Stimulated activated CD4-positive, alpha-beta T cell treated with anti-CD3 and anti-CD28 coated beads, Interleukin-1b, Interleukin-23, amount 100 ng/mL, for 4 hours (primary cell): ENCODE measurements at places on chromosomes 7 and 10.

GRCh38 chr10:75137533-75138438 lies 26.3 kb downstream of the SAMD8 start:
- peak; percentile 9 for DNase-seq

DNA sequence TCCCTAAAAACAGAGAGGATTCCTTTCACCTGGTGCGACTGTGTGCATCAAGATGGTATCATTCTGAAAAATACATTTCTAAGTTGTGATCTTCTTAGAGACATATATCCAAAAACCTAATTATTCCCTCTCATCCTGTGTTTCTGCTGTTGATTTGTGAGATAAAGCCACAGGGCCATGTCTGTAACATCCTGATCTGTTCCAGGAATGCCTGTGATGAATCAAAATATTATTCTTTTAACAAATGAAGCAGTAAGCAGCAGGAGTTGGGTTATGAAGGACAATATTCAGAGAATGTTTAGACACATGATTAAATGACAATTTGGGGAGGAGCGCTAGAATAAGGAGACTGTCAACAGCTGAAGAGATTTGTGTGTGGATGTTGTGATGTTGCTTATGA lies 731.4 kb downstream of the KCNMA1 start:
- no peak for DNase-seq

GRCh38 chr7:46150721-46151120 lies 229.6 kb upstream of the IGFBP3 start:
- no peak for DNase-seq

DNA sequence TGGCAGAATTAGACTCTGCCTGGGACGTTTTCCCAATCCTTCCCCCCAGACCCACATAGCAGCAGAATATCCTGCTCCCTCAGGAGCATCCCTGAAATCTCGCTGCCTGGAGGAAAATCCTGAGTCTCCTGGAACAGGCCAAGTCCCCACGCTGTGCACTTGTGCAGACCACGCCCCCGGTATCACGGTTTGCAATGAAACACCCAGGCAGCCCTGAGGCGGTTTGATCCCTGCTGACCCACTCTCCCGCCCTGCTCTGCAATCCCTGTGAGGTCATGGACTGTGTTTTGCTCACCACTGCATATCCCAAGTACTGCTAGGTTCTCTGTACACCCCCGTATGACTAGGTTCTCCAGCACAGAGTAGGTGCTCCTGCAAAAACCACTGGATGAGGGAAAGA lies 411.8 kb upstream of the MGMT start:
- DNase-seq: no peak

GRCh38 chr7:107007007-107007891 lies 37.3 kb upstream of the PRKAR2B start:
- no peak for DNase-seq

- DNase-seq: no peak
Measured at GRCh38 chr7:370259-370625, 80.3 kb downstream of the FOXL3 start.

DNA sequence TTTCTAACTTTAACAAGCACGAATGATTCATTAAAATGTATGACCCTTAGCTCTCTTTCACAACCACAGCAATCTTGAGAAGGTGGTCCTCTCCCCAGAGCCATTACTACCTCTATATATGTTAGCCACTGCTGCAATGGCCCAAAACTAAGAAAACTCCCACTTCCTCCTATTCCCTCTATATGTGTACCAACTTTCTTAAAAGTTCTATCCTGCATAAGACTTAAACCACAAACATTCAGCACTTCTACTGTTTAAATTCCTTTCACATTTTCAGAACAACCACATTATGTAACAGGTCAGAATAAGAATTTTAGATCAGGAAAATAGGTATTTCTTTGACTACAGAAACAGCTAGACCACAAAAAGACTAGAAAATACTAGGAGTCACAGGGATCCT lies 36.2 kb downstream of the WASL start:
- no peak for DNase-seq

DNA sequence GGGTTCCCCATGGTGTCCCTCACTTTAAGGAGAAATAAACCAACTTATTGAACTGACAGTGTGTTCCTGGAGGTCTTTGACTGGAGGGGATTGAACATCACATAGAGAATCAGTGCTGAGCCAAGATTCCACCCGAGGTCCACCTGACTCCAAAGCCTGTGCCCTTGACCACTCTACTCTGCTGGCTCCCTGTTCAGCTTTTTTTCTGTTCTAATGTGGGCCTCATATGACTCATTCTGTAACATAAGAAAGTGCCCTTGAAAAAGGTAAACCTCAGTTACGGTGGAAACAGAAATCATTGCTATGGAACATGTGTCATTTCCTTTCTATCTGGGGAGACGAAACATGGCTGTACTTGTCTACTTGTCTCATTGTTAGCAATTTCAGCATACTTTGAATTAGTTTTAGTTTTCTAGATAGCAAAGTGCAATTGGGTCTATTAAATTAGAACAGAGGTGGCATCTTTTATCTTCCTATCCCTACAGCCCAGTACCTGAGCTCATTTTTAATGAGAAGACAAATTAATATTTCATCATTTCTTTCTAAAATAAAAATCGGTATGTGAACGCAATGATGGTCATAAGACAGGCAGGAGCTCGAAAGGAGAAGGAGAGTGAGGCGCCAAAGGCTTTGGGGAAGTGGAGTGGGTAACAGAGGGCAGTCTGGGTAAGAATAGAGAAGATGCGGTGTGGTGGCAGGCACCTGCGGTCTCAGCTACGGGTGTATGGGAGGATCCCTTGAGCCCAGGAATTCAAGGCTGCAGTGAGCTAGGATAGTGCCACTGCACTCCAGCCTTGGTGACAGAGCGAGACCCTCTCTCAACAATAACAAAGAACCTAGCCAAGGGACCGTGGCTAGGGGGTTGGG lies 1.5 kb downstream of the GSDME start:
- no peak for DNase-seq

- no peak for DNase-seq
Measured at GRCh38 chr10:2020836-2021235, 283.5 kb upstream of the ADARB2 start.

DNA sequence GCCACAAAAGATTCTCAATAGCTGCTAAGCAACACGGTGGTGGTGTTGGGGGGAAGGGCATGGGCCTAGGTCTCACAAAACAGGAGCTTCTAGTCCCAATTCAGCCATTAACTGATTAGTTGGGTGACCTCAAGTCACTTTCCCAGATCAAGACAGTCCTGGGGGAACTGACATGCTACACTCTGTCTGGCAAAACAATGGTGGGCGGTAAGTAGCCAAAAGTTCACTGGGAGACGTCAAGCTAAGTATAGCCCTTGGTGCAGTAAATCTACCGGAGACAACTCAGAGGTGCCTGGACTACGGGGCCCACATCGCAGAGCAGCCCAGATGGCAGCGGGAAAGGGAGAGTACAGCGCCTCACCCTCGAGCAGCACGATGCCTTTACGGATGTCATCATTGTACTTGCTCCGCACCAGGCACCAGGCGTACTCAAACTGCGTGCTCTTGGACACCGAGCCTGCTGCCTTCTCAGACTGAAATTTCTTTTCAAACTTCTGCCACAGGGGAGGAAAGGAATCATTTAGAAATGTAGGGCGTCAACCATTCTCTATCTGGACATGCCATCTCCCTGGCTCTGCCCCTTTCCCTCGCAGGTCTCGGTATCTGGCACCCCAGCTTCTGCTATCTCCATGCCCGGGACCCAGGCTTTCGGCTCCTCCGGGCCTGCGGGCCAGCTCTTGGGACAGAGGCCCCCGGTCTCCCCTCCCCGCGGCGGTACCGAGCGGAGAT lies 1.1 kb downstream of the FIS1 start:
- DNase-seq: no peak

GRCh38 chr10:101569622-101570427 lies 18.2 kb downstream of the POLL start:
- peak; percentile 79 for DNase-seq

GRCh38 chr10:92693534-92693893 lies 3.8 kb downstream of the HHEX start:
- no peak for DNase-seq

DNA sequence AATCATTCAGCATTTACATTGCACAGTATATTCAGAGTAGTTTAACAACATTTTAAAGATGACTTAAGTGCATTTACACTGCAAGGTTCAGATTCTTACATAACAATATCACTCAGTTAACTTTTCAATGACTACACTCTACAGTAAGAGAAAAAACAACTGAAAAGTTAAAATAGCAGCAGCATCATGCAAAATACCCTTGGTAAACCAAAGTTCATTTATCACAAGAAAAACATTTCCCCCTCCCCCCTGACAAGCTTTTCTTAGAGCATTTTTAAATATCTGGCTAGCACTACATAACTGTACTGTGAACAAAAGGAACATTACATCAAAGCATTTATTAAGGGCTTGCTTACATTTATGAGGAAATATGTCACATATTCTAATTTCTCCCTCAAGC lies 179.5 kb upstream of the HGF start:
- no peak for DNase-seq

DNA sequence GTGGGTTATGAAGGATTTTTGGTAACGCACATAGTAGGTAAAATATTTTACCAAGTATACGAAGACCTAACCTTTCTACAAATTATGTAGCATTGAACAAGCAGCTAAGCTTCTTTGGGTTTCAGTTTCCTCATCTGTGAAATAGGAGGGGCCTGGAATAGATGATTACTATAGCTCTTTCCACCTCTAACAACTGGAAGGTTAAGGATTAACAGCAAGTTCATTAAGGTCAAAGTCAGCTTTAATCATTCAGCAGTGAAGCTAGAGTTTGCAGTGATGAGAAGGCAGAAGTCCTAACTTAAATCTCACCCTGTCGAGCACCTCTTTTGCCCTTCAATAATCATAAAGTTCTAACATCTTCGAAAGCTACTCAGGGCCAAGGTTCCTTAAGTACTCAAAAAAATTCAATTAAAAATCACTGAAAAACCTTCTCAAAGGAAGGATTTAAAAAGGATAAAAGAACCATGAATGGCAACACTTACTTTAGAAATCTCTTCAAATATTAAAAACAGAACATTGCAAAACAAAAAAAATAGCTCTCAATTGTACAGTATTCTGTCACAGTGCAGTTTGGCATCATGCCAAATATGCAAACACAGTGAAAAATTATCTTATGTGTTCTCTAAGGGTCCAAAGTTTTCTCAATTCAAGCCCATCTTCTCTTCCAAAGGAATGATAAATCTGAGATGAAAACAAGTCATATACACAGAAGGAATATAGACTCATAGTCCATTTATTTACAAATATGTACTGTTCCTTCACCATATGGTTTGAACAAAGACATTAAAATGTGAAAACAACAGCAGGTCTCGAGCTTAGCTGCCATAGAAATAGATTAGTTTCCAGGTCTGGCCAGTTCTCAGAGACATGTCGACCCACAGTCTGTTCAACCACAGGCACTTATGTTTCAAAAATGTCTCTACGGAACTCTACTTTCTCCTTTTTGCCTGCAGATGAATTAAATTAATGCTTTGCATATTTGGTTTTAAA lies 152.0 kb upstream of the SLC13A1 start:
- DNase-seq: no peak

DNA sequence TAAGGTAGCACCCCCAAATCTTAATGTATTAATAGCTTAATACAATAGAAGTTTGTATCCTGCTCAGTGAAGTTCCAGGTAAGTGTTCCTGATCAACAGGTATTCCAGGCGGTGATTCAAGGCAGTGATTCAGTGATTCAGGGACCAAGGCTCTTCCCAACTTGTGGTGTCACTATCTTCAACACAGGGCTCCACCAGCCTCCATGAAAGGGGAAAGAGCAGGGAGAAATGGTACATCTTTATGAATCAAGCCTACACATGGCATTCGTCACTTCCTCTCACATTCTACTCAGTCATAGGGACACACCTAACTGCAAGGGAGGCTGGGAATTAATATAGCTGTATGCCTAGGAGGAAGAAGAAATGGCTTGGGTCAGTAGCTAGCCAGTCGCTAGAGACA lies 5.1 kb downstream of the GOLGA7B start:
- no peak for DNase-seq

DNA sequence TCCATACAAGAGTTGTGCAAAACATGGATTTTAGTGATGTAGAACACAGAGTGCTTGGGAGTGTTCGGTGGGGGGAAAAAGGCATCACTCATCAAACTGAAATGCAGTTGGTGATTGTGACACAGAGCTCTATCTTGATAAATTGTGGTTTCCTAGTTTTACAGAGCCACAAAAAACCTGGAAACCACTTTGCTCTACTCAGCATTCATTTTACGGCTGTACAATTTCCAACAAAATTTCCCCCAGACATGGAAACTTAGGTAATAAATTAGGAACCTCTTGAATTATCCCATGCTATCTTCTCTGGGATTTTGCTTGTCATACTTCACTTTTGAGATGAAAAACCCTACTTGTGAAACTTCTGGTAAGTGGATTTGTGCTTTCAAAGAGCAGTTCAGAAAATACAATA lies 614.9 kb upstream of the FZD8 start:
- DNase-seq: no peak

- DNase-seq: no peak
Measured at GRCh38 chr10:6881987-6882386, 301.9 kb upstream of the PRKCQ start.

- DNase-seq: no peak
Measured at GRCh38 chr10:8288600-8288999, 234.1 kb downstream of the GATA3 start.

GRCh38 chr7:47301657-47302295 lies 280.1 kb downstream of the TNS3 start:
- DNase-seq: no peak

DNA sequence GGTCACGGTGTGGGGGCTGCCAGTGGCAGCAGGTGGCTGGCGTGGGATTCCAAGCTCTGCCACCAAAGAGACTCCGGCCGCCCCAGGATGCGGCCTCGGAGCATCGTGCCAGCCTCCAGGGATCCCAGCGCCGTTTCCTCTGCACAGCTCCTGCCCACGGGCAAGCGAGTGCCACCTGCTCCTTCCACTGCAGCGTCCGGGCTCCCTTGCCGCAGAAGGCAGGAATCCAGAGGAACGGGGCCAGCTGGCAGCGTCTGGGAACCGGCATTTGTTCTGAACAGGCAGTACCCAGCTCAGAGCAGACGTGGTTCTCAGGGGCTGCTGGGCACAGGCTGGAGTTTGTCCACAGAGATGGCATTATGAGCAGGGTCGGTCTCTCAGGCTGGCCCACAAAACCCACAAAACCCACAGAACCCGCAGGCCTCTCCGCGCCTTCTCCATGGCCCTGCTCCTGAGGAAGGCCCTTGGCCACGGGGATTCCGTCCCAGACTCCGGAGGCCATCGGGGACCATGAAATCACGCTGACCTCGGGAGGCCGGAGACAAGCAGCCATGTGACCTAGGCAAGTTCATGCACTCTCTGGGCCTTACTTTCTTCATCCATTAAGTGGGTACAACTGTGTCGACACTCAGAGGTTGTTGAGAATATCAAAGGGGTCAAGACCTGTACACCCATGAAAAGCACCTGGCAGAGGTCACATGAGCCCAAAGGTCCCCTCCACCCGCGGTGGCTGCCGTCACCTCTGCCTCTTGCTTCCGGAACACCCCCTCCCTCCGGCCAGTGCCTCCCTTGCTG lies 72.1 kb upstream of the TNRC18 start:
- DNase-seq: no peak

DNA sequence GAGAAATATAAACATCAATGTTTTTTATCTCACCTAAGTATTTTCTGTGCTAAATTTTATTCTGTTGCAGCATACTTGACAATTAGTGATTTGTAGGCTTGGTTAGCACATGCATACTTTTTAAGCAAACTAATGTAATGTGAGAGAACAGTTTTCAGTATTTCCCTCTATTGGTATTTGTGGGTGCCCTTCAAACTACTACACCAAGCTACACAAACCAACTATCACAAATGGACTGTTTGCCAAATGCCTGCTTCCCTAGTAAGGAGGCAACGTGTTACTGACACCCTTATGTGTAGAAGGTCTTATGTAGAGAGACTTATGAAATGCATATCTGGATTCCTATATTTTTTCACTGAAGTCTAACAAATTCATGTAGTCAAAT lies 98.4 kb upstream of the FZD1 start:
- no peak for DNase-seq
